Neural progenitor cell (in vitro differentiated cells): ENCODE measurements at places on chromosomes 16 and 17. TPM values are rescaled to one million over a fixed set of nuclear protein-coding genes. Genes with fewer than 3 reads are reported as not detected.

Gene ZG16
- total RNA-seq = not detected in 2 replicates

Gene TLCD1
- total RNA-seq = 10.0 and 13.4 TPM in 2 replicates

Gene SLC25A10
- total RNA-seq = 9.1 and 29.3 TPM in 2 replicates

Gene RCVRN
- total RNA-seq = not detected in 2 replicates

Gene PKMYT1
- total RNA-seq = 4.6 and 38.5 TPM in 2 replicates

Gene ALDH3A1
- 1.4 TPM in 1 of 2 replicates, not detected in the other for total RNA-seq

Gene SERPINF2
- 0.59 TPM in 1 of 2 replicates, not detected in the other for total RNA-seq

Gene TBC1D3
- not detected in 2 replicates for total RNA-seq

Gene SOX8
- total RNA-seq = 0.75 and 3.0 TPM in 2 replicates

Gene ITGAD
- total RNA-seq = not detected in 2 replicates

Gene RAMP2
- total RNA-seq = 0.51 and 5.8 TPM in 2 replicates

Gene PPP1R1B
- total RNA-seq = 0.90 TPM in 1 of 2 replicates, not detected in the other

Gene TEX14
- 0.09 and 1.4 TPM in 2 replicates for total RNA-seq
